ENCODE measurements at places on chromosomes 7 and 10.

GRCh38 chr7:16695621-16696237 lies 49.7 kb downstream of the BZW2 start:
- DNase-seq = no peak

GRCh38 chr10:110003524-110003885 lies 4.3 kb upstream of the ADD3 start:
- no peak for DNase-seq

- DNase-seq = no peak
Observed at GRCh38 chr10:23191764-23192711, at the start of gene PTF1A. PTF1A (plus strand) TSS chr10:23192312; CDS start chr10:23192531, 219 bp downstream.

DNA sequence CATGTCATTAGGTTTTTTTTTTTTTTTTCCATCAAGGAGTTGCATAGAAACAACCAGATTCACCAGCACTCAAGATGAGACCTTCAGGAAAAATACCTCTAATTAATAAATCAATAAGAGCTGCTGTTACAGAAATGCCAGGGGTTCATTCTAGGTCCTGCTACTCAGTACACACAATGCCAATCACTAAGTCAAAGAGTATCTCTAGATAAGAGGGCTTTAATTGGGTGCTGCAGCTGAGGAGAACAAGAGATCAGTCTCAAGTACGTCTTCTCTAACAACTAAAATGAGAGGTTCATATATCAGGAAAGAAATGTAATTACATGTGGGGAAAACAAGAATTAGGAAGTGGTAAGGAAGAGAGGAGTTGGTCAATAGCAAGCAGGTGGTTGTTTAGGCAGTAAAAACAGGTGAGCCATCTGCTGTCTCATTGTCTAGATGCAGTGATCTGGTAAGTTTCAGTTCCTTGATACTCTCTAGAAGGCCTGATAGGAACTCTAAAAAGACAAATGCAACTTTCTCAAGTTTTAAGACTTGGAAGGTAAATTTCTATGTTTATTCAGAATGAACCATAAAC lies 272.9 kb upstream of the ZWINT start:
- DNase-seq = no peak

DNA sequence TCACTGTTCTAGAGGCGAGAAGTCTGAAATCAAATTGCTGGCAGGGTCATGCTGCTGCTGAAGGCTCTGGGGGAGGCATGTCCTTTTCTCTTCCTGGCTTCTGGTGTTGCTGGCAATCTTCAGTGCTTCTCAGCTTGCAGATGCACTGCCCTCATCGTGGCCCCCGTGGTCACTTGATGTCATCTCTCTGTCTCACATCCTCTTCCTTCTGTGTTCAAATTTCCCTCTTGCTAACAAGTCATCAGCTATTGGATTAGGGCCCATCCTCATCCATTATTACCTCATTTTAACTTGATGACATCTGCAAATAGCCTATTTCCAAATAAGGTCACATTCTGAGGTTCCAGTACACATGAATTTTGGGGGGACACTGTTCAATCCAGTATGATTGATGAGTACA lies 36.6 kb upstream of the SRGN start:
- DNase-seq = peak; percentile 65

DNA sequence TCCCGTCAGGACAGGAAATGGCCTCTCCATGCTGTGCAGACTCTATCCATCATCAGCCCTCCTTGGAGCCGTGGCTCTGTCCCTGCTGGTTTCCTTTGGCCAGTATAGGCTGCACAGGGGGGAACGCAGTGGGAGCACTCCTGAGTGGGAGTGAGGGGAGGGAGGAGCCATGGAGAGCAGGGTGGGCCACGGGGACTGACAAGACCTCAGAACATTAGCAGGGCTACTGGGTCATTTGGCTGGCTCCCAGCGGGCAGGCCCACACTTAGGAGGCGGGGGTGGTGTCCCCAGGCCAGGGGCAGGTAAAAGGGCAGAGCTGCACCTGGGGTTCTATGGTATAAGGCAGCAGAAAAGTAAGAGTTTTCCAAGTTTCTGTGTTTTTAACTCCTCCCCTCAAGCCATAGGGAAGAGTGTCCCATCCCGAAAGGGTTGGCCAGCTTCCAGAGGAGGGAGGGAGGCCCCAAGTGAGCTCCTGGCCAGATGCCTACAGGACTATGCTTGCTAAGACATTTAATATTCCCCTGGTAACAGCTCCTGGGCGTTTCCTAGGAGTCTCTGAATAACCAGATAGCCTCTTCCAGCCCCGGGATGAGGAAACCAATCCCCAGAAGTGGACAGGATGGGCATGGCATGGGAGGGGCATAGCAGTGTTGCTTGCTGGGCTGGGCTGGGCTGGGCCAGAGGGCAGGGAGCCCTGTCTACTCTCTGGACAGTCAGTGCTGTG lies 5.5 kb upstream of the OPN4 start:
- DNase-seq = no peak

DNA sequence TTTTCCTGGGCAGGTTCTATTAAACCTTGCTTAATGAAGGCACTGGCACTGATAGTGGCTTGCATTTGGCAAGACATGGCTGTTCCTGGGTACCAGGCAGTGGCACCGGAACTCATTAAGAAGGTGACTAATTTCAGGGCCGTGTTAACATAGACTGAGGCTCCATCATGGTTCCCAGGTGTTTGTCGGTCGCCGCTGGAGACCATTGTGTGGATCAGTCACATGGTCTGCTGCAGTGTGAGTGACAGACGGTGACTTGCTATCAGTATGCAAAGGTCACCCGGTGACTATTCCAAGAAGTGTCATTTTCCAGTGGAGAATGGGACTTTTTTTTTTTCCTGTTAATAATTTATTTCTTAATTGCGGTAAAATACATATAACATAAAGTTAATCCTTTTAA lies 106.3 kb downstream of the INSYN2A start:
- DNase-seq = no peak

GRCh38 chr7:50331564-50332208 lies 27.2 kb downstream of the IKZF1 start:
- no peak for DNase-seq

DNA sequence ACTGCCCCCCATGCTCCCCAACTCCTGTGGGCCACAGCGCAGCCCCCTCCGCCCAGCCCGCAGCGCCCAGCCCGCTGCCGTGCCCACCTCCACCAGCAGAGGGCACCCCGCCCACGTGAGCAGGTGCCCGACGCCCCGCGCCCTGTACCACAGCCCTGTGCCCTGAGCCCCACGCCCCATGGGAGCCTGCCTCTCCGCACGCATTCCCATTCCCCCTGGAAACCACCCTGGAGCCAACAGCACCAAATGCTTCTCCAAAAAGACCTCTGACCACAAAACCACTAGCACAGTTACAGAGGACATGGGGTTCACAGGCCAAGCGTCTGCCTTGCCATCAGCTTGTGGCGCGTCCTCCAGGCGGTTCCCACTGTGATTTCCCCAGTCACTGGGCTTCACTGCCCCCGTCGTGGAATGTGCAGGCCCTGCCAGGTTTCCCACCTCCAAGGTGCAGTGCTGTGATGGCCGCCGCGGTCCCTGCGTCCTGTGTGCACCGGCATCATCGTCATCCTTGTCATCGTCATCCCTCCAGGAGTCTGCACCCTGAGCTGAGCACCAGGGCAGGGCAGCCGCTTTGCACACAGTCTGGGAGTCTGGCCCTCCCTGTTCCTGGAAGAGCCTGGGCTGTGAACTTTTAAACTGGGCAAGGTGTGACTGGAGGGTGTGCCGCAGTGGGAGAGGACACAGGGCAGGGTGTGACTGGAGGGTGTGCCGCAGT lies 61.7 kb downstream of the PWWP2B start:
- no peak for DNase-seq

DNA sequence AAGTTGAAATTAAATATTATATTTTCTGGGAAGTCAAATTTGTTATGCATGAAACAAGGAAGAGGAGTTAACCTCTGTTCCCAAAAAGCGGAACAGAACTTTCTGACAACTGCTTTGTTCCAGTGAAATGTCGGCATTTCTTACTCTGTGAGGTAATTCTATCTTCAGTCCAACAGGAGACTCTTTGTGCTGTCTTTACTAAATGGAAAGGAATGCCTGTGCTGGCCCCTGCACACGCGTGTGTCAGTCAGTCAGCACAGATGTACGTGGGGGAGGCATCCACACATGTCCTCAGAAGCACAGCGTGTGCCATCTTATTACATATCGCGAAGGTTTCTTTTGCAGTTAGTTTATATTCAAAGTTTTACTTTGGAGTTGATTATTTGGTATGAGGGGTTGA lies 37.5 kb downstream of the NET1 start:
- no peak for DNase-seq

DNA sequence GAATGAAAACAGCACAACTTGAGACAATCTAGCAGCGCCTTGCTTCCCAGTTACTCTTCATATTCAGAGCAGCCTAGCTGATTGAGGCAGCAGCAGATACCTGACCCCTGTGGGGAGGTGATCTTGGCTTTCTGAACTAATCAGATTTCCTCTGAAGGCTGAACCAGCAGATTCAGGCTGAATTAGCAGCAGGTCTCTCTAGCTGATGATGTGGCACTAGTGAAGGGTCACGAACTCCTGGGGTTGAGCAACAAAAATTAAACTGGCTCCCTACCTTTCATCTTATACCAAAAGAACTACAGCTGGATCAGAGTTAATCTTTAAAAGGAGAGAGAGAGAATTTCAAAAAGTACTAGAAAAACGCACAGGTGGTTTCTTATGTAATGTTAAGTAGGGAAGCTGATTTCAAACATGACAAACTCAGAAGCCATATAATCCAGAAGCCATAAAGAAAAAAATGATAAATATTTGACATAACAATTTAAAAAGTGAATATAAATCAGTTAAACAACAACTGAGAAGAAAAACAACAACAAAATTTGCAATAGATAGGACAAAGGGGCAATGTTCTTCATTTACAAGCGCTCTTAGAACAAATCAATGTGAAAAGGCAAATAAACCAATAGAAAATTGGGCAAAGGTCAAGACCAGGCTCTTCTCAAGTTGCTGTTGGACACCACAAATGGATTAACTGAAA lies 13.5 kb downstream of the SLC25A13 start:
- no peak for DNase-seq

GRCh38 chr10:67262675-67263074 lies 336.8 kb downstream of the LRRTM3 start:
- DNase-seq = no peak

GRCh38 chr10:91901784-91902677 lies 7.3 kb downstream of the FGFBP3 start:
- DNase-seq = peak; percentile 48

DNA sequence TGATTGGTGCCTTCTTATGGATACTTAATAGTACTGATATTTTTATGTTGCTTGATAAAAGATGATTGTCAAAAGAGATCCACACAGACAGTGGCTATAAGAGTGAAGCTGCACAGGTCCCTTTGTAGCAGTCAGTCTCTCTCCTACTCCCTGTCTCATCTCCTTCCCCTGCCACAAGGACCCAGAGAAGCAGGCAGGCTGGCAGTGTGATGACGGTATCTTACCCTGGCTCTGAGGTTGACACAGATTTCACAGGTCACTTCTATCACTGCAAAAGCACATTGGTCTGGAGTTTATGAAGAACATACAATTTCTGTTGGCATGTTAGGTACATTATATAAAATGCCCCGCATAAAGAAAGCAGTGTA lies 64.4 kb upstream of the AHR start:
- DNase-seq = no peak

GRCh38 chr10:126880926-126881325 lies 24.3 kb upstream of the DOCK1 start:
- DNase-seq = no peak

DNA sequence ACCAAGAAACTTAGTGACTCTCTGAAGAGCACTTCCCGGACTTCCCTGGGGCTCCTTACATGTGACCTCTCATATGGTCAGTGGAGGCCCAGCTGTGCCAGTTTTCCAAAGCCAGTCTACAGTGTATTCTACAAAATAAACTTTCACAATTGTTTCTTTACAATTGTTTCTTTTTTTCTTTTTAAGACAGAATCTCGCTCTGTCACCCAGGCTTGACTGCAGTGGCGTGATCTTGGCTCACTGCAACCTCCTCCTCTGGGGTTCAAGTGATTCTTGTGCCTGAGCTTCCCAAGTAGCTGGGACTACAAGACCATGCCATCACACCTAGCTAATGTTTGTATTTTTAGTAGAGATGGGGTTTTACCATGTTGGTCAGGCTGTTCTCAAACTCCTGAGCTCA lies 25.9 kb downstream of the CYP17A1 start:
- no peak for DNase-seq

DNA sequence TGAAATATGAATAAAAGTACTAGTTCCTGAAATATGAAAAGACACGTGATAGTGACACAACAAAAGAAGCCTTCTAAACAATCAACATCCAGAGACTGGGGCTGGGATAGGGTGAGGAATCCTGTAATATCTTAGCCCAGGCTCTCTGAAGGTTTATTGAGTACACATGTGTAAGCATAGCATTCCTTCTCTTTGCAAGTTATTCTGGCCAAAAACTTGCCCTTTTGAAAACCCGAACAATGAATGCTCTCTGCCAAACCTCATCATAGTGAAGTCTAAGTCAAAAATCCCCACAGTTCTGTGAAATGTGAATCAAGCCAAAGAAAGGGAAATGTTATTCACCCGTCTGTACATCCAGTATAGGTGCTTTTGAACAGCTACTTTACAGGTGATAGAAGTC lies 11.6 kb downstream of the SEMA3D start:
- no peak for DNase-seq

GRCh38 chr7:15525652-15526263 lies 36.1 kb downstream of the AGMO start:
- no peak for DNase-seq

DNA sequence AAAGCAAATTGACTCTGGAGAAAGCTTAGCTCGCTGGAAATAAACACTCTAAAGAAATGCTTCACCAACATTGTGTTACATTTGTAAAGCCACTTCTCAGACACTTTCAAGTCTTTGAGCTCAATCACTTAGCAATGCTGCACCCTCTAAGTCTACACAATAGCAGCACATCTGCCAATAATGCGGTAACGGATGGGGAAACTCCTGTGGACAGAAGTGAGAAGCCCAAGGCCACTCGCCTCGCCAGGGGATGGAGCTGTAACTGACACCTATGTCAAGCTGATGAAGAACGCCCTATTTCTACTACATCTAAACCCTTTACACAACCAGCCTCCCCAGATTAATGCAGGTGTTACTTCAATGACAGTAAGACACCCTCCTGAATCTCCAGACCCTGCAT lies 167.7 kb downstream of the SFMBT2 start:
- DNase-seq = peak; percentile 47

- no peak for DNase-seq
Observed at GRCh38 chr7:114293289-114294012, 121.2 kb upstream of the FOXP2 start.

- no peak for DNase-seq
Observed at GRCh38 chr7:30348083-30348560, 63.7 kb downstream of the ZNRF2 start.

Data from NK-92 treated with Interleukin-12 subunit alpha and Interleukin-12 subunit beta, amount 100 ng/mL, for 24 hours (cell line).